ENCODE measurements at places on chromosomes 11 and 22.
A peak's percentile ranks its signal among the peaks of the same experiment; 100 is the strongest.

DNA sequence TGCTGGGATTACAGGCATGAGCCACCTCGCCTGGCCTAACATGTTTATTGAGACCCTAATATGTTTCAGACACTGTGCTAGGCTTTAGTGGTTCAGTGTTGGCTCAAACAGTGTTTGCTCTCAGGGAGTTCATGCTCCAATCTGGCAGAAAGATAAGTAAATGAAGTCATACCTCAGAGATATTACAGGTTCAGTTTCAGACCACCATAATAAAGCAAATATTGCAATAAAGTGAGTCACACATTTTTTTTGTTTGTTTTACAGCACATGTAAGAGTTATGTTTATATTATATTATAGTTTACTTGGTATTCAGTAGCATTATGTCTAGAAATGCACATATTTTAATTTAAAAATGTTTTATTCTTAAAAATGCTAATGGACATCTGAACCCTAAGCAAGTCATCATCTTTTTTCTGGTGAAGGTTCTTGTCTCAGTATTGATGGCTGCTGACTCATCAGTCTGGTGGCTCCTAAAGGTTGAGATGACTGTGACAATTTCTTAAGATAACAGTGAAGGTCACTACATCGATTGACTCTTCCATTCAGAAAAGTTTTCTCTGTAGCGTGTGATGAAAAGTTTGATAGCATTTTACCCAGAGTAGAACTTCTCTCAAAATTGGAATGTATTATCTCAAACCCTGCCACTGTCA is 243.0 kb upstream of the ANO5 start:
- no peak for DNase-seq

DNA sequence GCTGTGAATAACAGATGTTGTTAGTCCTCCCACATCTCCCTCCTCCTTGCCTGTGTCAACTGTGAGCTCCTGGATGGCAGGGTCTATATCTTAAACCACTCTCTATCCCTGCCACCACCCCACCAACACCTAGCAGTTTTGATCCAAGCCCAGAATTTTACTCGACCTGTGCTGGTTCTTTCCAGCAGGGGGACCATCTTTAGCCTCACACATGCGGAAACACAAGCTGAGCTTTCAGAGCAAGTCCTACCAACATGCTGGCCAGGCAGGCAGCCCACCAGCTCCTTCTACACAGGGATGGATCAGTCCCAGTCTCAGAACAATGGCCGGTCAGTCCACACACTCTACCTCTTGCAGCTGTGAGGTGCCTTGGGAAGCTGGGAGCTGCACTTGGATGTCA is 231.5 kb downstream of the NXPE2 start:
- DNase-seq: no peak

GRCh38 chr22:33030923-33031525 is 27.2 kb downstream of the SYN3 start:
- DNase-seq: no peak

GRCh38 chr11:34267013-34267412 is 90.8 kb downstream of the ABTB2 start:
- DNase-seq: no peak

DNA sequence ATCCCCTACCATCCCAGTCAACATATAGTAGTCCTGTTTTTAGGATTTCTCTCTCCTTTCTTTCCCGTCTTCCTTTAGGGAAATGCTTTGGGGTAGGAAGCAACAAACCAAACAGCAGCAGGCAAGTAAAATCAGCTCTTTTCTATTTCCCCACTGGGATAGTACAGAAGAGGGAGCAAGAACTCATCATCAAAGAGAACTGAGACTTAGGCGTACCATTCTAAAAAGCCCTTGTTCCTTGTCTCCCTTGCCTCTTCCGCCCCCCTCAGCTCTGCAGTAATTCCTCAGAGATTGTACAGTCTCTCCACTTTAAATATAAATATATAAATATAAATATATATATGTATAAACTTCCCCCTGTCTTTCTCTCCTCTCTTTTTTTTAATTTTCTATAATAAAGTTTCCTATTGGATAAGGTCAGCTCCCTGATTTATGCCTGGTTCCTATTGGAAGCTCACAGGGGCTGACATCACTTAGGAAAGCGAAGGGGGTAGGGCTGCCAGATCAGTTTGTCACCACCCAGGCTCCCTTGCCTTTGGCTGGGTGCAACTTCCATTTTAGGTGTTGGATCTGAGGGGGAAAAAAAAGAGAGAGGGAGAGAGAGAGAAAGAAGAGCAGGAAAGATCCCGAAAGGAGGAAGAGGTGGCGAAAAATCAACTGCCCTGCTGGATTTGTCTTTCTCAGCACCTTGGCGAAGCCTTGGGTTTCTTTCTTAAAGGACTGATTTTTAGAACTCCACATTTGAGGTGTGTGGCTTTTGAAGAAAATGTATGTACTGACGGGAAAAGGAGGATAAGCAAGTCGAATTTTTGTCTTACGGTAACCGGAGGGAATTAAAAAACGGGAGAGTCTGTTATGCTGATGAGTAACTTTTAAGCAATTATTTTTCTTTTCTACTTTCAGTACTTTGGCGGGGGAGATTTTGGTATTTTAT is at the start of gene CTNND1:
Gene CTNND1 (plus strand): TSS at position 502 of the 934 bp plus-strand sequence. CDS start 29,677 bp downstream, outside the sequence.
- DNase-seq: no peak

- DNase-seq: no peak
Observed at GRCh38 chr22:45977003-45977411, at the start of gene WNT7B. WNT7B (minus strand) TSS chr22:45977162; CDS start chr22:45976754, 408 bp downstream.

GRCh38 chr11:27619039-27619574 is 81.1 kb downstream of the BDNF start:
- DNase-seq: no peak

DNA sequence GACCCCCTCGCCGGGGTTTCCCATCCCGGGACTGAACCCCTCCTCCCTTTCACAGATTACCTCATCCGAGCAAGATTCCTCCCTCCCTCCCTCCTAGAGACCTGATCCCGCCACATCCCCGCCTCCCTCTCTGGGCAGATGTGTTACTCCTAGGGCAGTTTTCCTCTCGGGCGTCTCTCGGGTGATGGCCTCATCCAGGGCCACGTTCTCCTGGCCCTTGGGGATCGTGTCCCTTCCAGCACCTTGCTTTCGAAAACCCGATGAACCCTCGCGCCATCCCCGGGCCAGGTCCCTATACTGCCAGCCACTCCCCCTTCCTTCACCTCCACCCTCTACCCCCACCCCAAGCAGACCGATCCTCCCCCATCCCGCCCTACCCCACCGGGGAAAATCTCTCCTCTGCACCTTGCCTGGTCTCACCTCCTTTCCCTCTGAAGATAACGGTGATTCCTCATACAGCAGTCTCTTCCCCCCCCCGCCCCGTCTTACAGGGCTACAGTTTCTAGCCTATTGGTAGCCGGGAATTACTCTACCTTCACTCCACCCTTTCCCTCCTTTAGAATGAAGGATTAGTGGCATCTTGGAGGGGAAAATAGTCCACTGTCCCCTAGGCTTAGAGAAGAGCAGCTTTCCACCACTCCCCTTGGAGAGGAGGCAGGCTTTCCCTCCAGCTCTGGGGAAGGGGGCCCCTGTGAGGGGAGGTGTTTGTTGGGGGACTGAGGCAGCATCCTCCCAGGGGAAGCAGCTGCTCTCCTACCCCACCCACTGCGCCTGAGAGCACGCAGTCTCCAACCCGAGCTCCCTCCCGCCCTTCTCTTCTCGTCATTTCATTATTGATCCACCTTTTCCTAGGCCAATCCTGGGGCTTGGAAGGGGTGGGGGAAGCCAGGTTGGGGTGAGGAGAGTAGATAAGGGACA is 1.2 kb downstream of the KMT2A start:
- peak; percentile 55 for DNase-seq

GRCh38 chr11:85745626-85746025 is 59.6 kb upstream of the CCDC89 start:
- DNase-seq: no peak

GRCh38 chr11:114270531-114271270 is 25.5 kb upstream of the NNMT start:
- DNase-seq: no peak

DNA sequence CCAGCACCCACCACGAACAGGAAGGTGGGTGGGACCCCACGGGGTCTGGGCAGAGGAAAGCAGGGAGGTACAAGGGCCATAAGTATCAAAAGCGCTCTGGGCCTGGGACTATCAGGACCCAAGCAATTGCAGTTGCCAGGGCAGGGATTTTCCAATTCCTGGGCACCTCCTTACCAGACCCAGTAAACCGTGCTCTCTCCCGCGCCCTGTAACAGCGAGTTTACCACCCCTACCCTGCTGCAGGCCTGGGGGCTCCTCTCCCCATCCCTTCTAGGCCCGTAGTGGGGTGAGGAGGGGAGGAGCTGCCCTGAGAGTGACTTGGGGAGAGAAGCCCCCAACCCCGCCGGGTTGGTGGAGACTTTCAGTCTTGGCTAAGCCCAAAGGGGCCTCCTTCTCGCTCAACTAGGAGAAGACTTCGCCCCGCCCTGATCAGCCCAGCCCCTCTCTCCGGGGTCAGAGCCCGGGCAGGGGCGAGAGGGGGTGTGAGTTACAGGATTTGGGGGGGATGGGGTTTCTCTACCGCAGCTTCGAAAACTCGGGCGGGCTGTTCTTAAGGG is 5.4 kb downstream of the PAX6 start:
- DNase-seq: no peak

- no peak for DNase-seq
Observed at GRCh38 chr22:20194681-20195593, 44.1 kb upstream of the CCDC188 start.

DNA sequence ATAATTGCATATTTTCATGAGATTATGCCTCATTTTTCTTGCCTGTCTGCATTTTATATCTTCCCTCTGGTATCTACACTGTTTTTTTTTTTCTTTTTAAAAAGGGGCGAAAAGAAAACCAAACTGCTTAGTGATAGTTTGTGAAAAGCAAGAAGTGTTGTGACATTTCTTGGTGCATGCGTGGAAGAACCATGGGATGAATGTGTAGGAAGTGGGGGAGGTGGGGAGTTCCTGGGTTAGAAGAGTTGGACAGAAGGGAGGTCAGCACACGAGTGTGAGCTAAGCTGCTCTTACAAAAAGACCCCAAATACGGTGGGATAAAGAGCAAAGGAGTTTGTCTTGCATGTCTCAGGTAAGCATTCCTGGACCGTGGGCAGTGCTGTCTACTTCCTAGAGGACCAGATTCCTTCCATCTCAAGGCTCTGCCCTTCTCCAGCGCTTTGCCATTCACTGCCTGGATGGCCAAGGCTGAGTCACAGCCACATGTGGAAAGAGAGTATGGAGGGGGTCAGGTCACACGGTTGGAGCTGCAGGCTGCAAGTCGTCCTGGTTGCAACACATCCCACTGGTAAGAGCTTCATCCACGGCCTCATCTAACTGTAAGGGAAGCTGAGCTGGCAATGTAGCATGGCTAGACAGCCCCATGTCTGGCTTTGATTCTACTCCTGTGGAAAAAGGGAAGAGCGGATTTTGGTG is 300.6 kb downstream of the DDX10 start:
- no peak for DNase-seq

DNA sequence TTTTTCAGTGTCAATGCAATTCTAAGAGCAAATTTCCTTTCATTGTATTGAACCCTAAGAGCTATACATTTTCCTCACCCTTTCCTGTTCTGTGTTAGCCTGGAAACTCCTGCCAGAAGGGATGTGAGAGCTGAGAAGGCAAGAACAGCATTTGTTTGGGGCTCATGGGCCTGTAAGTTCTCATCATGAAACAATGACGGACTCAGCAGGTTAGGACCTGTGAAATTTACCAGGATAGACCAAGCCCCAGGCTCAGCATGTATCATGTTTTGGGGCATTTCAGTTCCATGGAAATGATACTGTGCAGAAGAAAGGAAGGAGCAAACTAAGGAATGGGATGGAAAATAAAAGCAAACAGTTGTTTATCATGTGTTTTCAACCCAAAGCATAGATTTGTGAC is 41.6 kb downstream of the NTM start:
- DNase-seq: no peak

- DNase-seq: no peak
Observed at GRCh38 chr22:35758394-35758793, 40.7 kb downstream of the APOL5 start.

- no peak for DNase-seq
Observed at GRCh38 chr11:100340466-100341319, 346.4 kb upstream of the ARHGAP42 start.

GRCh38 chr11:45899448-45900174 is 7.5 kb downstream of the FREY1 start:
- DNase-seq: peak; percentile 69

DNA sequence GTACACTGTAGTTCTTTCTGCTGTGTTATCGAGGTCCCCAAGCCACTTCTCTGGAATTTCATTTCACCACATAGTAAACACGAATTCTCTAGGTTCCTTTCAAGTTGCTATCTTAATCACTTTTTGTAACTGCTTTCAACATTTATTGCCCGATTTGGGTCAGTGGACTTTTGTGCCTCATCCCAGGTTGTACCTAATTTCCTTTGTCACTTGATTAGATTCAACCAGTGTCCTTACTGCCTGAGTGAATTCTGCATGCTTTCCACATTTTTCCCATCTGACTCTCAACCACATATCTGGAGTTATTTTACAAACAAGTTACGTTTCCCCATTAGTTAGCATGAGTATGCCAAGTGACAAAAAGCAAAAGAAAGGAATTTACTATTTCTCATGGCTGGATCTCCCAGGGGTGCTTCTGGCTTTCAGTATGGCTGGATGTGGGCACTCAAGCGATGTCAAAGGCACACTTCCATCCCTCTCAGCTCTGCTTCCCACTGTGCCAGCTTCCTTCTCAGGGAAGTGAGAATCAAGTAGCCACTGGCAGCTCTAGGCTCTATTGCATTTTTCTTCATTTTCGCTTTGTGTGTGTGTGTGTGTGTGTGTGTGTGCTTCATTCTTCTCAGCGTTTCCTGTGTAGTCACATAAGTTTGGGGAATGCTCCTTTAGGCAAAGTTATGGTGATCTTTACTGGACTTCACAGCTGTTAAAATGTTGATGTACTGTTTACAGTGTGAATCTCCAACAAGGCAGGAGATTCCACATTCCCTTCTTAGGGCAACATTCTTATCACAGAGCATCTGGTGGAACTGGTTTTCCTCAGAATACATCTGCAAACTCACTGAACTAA is 128.9 kb downstream of the DBX1 start:
- no peak for DNase-seq

DNA sequence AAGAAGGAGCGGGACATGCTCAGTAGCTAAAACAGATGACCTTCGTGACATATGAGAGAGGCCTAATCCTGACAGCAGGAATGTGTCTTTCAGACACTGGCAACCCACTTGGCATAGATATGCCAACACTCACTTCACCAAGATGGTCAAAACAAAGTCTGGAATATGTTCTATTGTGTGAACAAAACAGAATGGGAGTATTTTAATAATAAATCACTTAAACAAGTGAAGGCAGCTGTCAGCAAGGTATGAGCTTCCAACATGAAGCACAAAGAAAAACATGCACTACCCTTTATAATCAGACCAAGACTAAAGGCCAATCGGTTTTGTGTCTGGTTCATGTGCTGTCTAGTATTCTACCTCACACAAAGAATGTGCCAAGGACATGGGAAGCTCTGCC is 23.1 kb downstream of the CCDC34 start:
- no peak for DNase-seq
